Lung microvascular endothelial cell (primary cell): ENCODE measurements at places on chromosomes 2 and 18. TPM values are rescaled to one million over a fixed set of nuclear protein-coding genes. Genes with fewer than 3 reads are reported as not detected.

GRCh38 chr2:40384714-40385113 is 67.2 kb downstream of the SLC8A1 start:
- DNase-seq, result peak; percentile 51

GRCh38 chr2:6977113-6977741 is 60.0 kb downstream of the RNF144A start:
- DNase-seq, result peak; percentile 21

GRCh38 chr2:196974970-196975369 is 48.5 kb upstream of the PGAP1 start:
- DNase-seq, result no peak

The HOXD12 gene
- total RNA-seq, result not detected in 2 replicates

GRCh38 chr18:6207116-6207515 is 207.6 kb downstream of the L3MBTL4 start:
- DNase-seq, result no peak

DNA sequence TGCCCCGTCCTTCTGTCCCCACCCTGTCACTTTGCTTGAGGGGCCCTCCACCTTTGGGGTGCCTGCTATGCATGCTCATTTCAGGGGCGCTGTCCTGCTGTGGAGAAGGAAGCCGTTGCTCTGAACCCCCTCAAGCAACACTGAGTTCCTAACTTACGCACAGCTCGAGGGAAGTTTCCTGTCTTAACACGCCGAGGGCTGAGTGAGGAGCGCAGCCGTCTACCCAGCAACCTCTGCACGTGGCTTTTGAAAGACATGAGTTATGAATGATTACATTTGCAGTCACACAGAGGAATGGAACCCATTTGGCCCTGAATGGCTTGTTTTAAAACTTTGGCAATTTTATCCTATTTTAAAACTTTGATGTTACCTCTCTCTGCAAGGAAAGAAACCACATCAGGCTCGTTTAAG is 14.0 kb downstream of the RAMP1 start:
- DNase-seq, result no peak

- peak; percentile 33 for DNase-seq
These were observed 34.5 kb upstream of the GRB14 start for GRCh38 chr2:164655750-164656149.

DNA sequence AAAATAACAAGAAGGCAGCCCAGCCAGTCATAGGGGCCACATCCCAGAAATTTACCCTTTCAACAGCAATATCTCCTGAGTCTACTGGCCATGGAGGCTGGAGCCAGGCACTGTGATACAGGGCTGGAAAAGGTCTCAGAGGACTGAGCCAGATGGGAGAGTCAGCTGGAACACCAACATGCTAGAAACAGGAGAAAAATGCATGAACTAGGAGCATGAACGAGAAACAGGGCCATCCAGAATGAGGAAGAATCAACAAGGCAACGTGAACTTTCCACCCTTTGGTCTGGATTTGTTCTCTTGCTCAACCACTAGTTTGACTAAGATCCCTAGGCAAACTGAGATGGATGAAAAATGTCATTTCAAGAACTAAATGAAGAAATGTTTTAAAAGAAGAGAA is 13.1 kb downstream of the PID1 start:
- DNase-seq, result no peak

GRCh38 chr18:2121224-2121623 is 450.1 kb downstream of the METTL4 start:
- DNase-seq, result no peak

GRCh38 chr2:42028571-42029148 is 19.2 kb upstream of the PKDCC start:
- DNase-seq, result no peak

The NPHP1 gene
- total RNA-seq, result 0.40 and 1.5 TPM in 2 replicates

The COX7A2L gene
- total RNA-seq, result 128 and 133 TPM in 2 replicates

DNA sequence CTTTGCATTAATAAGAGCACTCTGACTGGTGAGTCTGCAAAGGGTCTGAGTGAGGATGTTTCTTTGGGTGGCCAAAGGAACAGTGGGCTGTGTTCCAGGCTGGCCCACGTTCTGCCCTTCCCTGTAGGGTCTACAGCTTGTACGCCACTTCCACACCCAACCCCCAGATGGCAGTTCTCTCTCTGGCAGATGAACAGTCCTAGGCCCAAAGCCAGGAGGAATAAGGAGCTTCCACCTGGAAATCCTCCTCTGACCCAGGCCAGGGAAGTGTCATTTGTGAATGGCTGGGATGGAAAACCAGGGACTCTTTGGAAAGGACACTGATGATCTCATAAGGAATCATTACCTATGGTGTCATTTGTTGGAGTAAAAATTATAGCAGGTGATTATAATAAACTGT is 6.6 kb downstream of the OTOF start:
- DNase-seq, result no peak

GRCh38 chr2:185787227-185788145 is 48.9 kb downstream of the FSIP2 start:
- DNase-seq, result no peak

The HOXD8 gene
- 15.5 and 27.4 TPM in 2 replicates for total RNA-seq

DNA sequence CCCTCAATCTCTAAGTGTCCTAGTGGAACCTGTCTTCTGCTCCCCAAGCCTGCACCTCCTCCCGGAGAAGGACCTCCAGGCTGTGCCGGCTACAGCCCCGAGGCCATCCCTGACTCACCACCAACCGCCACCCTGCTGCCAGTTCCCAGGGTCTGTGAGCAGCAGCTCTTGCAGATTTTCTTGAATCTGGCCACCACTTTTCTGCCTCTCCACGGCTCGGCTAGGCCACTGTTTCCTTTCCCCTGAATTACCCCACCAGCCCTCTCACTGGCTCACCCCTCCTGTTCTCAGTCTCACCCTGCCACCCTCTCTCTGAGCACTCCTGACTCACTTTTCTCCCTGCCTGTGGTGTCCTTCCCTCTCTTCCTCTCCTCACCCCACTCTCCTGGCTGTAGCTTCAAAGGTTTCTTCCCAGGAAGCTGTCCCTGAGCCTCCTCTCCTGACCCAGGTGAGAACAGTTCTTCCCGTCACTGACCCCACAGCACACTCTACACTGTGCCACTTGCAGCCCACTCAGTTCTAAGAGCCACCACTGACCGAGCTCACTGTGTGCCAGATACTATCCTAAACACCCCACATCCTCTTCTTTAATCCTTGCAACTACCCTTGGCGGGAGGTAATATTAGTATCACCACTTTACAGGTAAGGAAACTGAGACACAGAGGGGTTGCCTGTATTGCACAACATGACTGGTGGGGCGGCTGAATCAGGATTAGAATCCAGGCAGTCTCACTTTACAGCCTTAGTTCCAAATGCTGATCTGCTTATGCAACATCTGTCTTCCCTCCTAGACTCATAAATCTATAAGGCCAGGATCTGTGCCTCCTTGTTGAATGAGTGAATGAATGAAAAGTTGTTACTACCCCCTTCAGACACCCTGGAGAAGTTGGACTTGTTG is 111.6 kb downstream of the SMAD7 start:
- DNase-seq, result no peak

- DNase-seq, result no peak
These were observed 42.3 kb downstream of the SFT2D3 start for GRCh38 chr2:127743477-127744026.

The CCDC141 gene
- total RNA-seq, result 0.20 and 0.87 TPM in 2 replicates

DNA sequence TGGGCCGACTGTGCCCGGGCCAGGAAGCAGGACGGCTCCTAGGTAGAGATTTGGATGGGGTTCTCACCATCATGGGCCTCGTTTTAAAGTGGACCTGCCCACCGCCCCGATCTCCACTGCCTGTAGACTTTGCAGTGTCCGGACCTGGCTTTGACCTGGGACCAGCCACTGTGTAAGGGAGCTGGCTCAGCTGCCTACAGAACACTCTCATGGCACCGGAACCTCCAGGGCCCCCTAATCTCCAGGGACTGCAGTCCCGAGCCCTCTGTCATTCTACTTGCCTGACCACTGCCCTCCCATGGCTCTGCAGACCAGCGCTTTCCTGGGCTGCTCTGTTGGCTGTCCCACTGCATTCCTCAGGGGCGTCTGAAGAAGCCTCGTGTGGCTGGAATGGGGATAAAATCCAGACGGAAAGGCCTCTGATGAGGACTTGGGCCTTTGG is 120.8 kb downstream of the GLI2 start:
- no peak for DNase-seq

GRCh38 chr18:8778824-8779223 is 73.5 kb downstream of the MTCL1 start:
- DNase-seq, result no peak

The ZNF521 gene
- 74.3 and 130 TPM in 2 replicates for total RNA-seq

The TBR1 gene
- under 0.01 TPM in 1 of 2 replicates, not detected in the other for total RNA-seq

DNA sequence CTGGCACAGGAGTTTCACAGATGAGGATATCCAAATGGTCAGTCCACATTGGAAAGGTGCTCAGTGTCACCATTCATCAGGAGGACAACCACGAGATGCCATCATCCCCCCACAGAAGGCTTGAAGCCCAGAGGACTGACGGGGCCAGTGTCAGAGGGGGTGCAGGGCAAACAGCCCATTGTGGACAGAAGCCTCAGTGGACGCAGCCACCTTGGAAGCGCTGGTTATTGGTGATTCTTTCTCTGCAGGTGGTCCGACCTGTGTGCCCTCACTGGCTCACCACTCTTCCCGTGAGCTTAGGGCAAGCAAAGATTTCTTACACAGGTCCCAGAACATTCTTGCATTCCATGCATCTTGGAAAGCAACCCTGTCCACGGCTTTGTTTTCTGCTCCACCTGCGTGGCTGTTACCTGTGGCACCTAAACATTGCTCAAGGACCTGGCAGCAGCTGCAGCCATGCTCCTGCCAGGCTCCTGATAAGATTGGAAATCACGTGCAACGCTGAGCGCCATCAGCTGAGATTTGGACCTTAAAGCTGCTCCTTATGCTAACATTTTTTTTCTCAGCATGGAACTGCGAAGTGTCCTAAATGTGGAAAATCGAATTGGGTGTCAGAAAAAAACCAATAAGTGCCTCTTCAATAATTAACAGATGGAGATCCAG is 110.9 kb upstream of the CTDP1 start:
- no peak for DNase-seq

DNA sequence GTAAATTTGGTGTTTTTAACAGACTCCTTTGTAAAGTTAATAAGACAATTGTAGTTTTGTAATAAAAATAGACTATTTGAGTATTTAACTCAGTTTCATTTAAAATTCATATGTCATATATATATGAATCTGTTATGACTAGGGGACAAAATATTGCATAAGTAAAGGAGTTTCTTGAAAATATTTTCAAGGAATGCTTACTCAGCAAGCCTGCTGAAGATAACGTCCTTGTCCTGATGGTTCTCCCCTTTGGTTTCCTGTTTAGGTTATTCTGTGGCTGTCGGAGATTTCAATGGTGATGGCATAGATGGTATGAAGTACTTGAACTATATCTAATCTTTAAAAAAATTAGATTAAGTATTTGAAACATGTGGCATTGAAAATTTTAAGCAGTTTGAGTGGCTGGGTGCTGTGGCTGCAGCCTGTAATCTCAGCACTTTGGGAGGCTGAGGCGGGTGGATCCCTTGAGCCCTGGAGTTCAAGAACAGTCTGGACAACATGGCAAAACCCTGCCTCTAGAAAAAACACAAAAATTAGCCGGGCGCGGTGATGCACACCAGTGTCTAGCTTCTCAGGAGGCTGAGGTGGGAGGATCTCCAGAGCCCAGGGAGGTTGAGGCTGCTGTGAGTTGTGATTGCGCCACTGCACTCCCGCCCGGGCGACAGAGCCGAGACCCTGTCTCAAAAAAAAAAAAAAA is 47.1 kb downstream of the ITGAV start:
- DNase-seq, result no peak

DNA sequence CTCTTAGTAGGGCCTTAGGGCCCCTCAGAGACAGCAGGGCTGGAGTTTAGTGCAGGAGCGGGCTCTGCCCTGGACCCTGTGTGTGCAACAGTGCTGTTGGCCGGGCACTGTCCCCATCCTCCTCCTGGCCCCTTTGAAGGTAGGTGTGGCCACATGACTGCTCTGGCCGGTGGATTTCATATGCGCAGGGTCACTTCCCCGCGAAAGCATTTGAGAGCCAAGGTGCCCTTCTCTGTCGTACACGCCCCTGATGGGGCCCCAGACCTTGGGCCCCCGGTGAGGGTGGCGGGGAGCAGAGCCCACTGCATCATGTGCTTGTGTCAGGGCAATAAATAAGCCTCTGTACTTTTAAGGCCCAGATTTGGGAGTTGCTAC is 15.5 kb downstream of the TMEM177 start:
- DNase-seq, result no peak

GRCh38 chr2:25701801-25702200 is 28.4 kb upstream of the DTNB start:
- DNase-seq, result no peak

DNA sequence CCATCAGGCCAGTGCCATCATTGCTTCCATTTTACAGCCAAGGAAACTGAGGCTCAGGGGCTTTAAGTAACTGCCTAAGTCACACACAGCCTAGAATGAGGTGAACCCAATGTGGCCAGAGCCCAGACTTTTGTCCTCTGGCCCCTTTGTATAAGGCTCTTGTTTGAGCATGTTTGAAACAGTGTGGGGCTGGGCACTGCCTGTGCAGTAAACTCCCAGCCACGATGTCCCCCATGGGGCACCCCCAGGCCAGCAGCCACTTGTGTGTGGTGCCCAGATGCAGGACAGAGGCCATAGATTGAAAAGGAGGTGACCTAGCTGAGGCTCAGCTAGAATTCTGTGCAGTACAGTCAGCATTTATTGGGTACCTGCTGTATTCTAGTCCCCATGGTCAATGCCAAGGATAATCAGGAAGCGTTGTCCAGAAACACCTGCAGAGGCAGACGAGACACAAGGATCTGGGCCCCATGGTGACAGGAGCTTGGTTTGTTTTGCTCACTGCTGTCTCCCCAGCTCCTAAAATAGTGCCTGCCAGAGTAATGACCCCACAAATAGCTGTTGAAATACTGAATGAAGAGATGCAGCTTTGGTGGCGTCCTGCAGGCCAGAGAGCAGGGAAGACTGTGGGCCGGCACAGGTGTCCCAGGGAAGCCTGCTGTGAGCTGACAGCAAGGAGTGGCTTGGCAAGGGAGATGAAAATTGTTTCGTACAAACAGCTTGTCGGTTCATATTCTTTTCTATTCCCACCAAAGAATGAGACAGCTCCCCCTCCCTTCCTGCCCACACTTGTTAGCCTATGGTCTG is 160.7 kb downstream of the LDLRAD4 start:
- no peak for DNase-seq

DNA sequence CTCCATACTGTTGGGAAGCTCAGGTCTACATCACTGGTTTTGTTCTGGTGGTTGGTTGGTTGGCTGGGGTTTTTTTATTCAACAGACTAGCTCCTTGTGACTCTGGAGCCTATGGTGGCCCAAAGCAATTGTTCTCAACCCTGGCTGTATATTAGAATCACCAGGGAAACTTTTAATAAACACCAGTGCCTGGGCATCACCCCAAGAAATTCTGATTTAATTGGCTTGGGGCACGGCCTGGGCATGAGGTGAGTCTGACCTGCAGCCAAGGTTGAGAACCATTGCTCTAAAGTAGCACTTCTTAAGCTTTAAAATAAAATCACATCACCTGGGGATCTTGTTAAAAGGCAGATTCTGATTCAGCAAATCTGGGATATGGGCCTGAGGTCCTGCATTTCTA is 184.1 kb downstream of the C1D start:
- DNase-seq, result no peak

- no peak for DNase-seq
These were observed 18.4 kb downstream of the UPP2 start for GRCh38 chr2:158120102-158120501.

The TRIM43 gene
- total RNA-seq, result not detected in 2 replicates
